ENCODE measurements at places on chromosomes 7 and 10.
A peak's percentile ranks its signal among the peaks of the same experiment; 100 is the strongest.

GRCh38 chr10:34815185-34816084 lies at the start of gene PARD3:
Gene PARD3, minus strand, starts transcription at chr10:34815296. Its CDS starts 301 bp downstream, at chr10:34814995.
- DNase-seq = peak; percentile 9

GRCh38 chr7:105304040-105304895 lies 84.5 kb downstream of the SRPK2 start:
- no peak for DNase-seq

GRCh38 chr7:23371654-23372053 lies 72.5 kb downstream of the MALSU1 start:
- no peak for DNase-seq

DNA sequence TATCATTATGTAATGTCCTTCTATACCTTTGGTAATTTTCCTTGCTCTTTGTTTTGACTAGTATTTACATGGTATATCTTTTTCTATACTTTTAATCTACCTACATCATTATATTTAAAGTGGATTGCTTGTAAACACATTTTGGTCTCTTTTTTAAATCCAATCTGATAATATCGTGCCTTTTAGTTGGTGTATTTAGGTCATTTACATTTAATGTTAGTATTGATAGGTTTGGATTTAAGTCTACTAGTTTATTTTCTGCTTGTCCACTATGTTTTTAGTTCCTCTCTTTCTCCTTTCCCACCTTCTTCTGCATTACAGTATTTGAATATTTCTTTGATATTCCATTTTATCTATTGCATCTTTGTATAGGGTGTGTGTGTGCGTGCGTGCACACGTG lies 95.4 kb downstream of the HIBADH start:
- DNase-seq = no peak

DNA sequence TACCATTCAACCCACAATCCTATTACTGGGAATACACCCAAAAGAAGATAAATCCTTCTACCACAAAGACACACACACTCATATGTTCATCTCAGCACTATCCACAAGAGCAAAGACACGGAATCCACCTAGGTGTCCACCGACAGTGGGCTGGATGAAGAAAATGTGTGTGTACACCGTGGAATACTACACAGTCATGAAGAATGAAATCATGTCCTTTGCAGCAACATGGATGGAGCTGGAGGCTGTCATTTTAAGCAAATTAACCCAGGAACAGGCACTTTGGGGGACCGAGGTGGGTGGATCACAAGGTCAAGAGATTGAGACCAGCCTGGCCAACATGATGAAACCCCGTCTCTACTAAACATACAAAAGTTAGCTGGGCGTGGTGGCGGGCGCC lies 8.3 kb upstream of the FOXL3 start:
- no peak for DNase-seq

GRCh38 chr7:22356701-22357310 lies at the start of gene RAPGEF5:
Gene RAPGEF5, minus strand, starts transcription at chr7:22357154. Its CDS starts 94 bp downstream, at chr7:22357060.
- no peak for DNase-seq

GRCh38 chr10:133103311-133103910 lies 15.7 kb downstream of the ADGRA1 start:
- no peak for DNase-seq

DNA sequence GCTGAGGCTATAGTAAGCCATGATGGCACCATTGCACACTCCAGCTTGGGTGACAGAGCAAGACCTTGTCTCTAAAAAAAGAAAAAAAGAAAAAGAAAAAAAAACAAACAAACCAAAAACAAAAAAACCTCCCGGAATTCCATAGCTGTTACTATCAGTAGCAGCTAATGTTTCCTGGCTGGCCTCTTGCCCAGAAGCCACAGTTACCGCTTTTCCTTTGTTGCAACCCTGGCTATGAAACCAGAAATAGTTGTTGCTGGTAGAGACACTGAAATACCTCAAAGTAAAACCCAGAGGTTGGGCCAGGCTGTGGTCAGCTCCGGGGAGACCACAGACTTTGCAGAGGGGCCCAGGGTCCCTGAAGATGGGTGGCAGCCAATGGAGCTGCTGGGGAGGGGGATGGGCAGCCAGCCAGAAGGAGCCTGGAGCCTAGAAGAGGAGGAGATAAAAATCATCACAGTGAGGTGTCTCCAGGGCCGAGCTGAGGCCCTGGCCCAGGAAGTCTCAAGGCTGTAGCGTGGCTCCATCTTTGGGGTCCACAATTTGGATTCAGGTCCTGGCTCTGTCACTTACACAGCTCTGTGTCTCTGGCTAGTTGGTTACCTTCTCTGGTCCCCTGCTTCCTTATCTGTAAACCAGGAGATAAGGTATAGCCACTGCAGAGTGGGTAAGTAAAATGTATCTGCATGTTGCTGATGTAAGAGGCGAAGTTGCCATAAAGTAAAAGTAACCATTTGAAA lies 3.4 kb upstream of the CHST12 start:
- DNase-seq = no peak

DNA sequence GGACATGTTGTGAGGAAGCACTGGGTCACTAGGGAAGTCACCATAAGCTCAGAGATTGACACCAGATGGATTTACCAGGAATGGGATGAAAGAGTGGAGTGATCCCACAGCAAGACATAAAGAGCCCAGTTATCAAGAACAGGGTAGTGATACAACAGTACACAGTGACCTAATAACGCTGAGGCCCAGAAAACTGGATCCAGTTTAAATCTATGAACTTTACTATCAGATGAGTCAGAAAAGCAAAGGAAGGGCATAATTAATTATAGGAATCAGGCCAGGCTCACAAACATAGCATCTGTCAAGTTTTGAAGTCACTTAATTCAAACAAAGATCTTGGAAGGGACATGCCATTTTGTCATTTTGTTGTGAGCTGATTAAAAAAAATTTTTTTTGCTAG lies 73.5 kb downstream of the LRRN3 start:
- no peak for DNase-seq

GRCh38 chr10:6665847-6666246 lies 85.8 kb upstream of the PRKCQ start:
- DNase-seq = peak; percentile 10
